ENCODE measurements at places on chromosomes 12 and 14.

DNA sequence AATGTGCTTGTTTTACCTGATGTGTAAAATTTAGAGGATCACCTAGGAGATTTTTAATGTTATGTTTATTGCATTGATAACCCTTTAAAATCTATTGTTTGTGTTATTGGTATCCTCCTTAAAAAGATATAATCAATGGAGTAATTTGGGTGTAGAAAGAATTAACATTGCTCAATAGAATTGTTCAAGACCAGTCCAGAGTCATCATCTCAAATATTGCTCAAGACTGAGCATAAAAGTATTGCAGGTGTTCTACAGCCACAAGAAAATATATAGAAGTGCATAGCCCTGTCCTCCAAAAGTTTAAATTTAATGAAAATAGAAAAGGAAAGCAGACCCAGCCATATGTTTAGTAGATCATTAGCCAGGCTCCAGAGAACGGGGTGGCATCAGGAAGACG, 102.5 kb upstream of the ARID2 start:
- no peak for DNase-seq

DNA sequence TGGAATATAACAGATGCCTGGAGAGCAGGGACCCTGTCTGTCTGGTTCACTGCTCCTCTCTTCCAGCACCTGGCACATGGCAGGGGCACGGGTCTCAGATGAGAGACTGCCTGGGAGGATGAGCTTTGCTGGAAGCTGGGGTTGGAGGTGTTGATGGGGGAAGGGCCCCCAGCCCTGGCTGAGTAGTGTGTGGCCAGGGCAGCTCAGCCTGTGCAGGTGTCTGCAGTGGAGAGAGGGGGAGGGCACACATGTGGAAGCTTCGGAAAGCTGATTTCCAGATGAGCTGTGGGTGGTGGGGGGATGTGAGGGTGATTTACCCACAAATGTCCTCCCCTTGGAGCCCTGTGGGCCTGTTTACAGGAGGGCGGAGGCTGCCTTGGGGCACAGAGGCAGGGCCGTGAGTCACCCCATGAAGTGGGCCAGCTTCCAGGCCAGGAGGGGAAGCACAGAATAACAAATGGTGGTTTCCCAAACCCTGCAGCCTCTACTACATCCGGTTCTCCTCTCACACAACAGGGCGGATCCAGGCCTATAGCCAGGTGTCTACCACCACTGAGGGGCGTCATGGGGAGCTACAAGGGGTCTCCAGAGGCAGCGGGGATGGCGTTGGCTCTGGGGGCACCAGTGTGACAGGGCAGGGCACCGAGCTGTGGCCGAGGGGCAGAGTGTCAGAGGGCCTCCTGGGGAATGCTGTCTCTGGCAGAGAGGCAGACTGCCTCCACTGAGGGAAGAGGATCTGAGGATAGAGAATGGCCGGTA, 11.0 kb downstream of the KRT7 start:
- DNase-seq, result no peak

DNA sequence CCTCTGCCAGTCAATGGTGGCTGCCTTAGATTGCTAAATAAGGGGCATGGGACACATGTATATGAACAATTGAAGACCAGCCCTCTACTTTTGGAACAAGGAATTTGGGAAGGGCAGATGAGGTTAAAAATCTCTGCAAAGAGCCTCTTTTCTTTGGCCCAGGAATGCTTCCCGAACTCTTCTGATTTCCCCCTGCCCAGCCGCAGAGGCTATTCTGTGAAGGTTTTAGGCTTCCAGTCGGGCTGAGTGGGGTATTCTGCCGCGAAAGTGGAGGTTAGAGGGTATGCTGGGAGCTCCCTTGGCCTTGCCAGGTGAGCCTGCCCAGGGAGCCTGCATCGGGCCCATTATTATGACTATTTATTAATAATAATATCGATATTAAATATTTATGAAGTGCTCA, 1.2 kb downstream of the POU6F1 start:
- no peak for DNase-seq

DNA sequence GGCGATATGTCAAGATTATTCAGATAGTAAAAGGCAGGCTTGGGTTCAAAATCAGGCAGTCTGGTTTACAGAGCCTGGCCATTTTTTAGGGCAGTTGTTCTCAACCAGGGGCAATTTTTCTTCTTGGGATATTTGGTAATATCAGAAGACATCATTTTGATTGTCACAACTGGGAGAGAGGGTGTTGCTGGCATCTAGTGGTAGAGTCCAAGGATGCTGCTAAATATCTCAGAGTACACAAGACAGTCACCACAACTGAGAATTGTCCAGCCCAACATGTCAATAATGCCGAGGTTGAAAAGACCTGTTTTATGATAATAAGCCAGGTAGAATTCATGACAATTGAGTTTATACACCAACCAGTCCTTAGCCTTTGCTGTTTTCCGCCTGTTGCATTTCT, 733.9 kb downstream of the NRXN3 start:
- no peak for DNase-seq

GRCh38 chr12:107845226-107845979, 70.9 kb downstream of the ASCL4 start:
- DNase-seq, result no peak
